HTR-8/SVneo (cell line): ENCODE measurements at places on chromosomes 6 and 20.
A peak's percentile ranks its signal among the peaks of the same experiment; 100 is the strongest.

- DNase-seq: no peak
Observed at GRCh38 chr6:82597201-82597600, 233.6 kb downstream of the TPBG start.

- peak; percentile 64 for DNase-seq
Observed at GRCh38 chr6:46044881-46045617, 29.4 kb upstream of the CLIC5 start.

- DNase-seq: no peak
Observed at GRCh38 chr6:139306291-139306981, 14.6 kb upstream of the TXLNB start.

DNA sequence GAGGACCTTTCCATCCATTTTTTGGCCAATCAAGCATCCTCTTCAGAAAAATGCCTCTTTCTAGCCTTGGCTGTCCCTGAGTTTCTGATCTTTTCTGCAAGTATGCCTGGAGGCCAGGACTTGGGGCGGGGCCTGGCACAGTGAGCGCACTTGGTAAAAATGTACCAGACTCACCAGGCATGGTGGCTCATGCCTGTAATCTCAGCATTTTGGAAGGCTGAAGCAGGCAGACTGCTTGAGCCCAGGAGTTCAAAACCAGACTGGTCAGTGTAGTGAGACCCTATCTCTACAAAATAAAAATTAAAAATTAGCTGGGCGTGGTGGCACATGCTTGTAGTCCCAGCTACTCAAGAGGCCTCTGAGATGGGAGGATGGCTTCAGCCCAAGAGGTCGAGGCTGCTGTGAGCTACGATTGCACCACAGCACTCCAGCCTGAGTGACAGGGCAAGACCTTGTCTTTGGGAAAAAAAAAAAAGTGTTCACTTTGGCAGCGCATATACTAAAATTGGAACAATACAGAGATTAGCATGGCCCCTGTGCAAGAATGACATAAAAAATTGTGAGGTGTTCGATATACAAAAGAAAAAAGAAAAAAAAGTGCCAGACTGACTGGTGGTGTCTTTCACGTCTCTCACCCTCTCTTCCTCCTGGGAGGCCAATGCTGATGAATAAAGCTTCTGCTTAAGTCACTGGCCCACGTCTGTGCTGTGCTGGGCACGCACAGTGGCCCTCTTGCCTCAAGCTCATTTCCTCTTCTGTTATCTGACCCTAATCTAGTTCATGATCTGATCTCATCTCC lies 18.1 kb upstream of the SLC9A8 start:
- DNase-seq: no peak

GRCh38 chr6:105373481-105373880 lies 29.4 kb downstream of the PREP start:
- no peak for DNase-seq

GRCh38 chr6:138258991-138259390 lies 40.7 kb upstream of the PBOV1 start:
- no peak for DNase-seq

- DNase-seq: no peak
Observed at GRCh38 chr6:126907996-126908395, 210.5 kb upstream of the RSPO3 start.

GRCh38 chr20:46237227-46237626 lies 71.1 kb downstream of the CDH22 start:
- no peak for DNase-seq

- peak; percentile 95 for DNase-seq
Observed at GRCh38 chr6:116570856-116571682, at the start of gene RWDD1. TSS of gene RWDD1 (plus strand) at chr6:116571504. CDS start at chr6:116571583, 79 bp downstream.

- DNase-seq: no peak
Observed at GRCh38 chr20:21681234-21681921, 24.1 kb upstream of the PAX1 start.

DNA sequence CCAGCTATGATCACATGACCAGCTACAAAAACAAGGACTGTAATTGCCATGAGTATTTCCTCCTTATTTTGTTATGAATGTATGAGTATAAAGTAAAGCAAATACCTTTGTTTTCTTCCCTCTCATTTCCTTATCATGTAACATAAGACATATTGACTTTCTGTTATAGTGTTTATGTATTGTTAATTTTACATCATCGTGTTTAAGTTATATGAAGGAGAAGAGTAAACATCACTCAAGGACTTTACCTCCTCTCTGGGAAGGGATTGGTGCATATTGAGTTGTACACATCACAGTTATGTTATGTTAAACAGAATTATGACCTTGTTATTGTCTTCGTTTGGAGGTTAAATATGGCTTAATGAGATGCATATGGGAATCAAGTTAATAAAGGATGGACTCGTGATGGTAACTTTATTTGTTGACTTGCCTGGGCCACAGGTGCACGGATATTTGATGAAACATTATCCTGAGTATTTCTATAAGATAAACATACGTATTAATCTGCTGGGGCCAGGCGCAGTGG lies 57.3 kb upstream of the CNKSR3 start:
- no peak for DNase-seq

DNA sequence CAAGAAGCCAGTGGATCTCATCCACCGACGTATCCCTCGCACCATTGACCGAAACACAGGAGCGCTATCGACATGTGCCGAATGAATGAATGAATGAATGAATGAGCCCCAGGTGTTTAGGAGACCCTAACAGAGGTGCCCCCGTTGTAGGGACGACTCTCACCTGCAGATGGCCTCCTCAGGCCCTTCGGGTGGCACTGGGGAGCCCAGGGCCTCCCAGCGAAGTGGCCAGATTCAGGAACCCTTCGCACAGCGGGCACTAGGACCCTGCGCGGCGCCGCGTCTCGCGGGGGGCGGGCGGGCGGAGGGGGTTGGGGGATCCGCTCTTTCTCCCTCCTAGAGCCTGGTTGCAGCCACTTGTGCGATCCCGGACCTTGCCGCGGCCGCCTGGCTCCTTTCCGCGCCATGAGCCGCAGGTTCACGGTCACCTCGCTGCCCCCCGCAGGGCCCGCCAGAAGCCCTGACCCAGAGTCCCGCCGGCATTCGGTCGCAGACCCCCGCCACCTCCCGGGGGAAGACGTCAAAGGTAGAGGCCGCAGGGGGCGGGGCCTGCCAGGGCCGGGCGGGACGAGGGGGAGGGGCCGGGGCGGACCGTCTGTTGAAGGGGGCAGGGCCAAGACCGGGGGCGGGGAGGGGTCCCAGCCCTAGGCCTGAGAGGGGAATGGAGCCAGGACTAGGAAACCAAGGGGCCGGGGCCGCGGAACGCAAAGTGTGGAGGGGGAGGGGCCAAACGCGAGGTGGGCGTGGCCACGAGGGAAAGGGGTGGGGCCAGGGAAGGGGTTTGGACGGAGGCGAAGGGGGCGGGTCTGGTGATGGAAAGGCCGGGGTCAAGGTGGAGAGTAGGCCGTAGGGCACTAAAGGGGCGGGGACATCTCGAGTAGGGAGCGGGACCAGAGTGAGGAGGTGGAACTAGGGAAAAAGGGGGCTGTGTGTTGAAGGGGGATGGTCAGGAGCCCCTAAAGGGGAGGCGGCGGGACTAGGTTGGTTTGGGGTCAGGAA lies 7.4 kb upstream of the SLC12A5 start:
- peak; percentile 95 for DNase-seq

DNA sequence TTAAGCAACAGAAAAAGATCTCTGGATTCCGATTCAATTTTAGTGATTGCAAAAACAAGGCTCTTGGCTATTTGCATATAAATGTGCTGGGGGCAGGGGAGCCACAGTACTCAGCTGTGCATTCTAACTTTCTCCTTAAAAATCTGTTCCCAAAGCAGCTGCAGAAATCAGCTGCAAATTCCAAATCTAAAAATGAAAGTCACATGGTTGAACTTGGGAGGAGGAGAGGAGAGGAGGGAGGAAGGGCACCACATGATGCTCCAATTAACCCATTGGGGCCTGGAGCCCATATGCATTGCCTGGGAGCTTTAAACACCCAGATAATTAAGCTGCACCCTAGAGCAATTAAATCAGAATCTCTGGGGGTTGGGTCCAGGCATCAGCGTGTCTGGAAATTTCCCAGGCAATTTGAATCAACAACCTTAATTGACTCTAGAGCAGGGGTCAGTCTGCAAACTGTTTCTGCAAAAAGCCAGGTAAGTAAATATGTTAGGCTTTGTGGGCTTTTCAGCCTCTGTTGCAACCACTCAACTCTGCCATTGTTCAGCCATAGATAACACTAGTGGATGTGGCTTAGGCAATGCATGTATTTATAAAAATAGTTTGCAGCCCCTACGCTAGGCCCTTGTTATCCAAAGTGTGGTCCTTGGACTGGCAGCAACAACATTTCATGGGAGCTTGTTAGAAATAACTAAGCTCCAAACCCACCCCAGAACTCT lies 508.1 kb downstream of the KIF16B start:
- DNase-seq: no peak

DNA sequence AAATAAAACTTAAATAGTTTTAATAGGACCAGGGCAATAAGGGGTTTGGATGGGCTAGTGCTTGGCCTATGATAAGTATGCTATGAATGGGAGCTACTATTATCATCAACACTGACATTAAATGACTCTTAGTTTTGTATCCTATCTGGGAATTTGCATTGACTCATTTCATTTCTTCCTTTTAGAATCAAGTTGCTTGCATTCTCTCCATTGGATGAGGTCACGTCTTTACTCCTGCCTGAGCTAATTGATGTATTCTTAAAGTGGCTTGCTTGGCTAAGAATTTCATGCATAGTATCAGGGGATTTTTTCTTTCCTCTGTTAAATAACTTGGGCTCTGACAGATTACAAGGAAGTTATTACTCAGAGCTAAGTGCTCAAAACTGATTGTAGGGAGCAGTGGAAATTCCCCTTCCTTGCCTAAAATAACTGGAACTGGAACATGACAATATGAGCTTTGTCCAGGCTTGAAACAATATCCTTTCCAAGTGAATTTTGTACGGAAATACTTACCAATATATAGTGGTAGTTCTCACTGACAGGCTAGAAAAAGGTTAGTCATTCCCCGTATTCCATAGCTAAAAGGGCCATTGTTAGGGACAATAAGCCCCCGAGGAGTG lies 169.9 kb downstream of the BCAS1 start:
- DNase-seq: no peak

DNA sequence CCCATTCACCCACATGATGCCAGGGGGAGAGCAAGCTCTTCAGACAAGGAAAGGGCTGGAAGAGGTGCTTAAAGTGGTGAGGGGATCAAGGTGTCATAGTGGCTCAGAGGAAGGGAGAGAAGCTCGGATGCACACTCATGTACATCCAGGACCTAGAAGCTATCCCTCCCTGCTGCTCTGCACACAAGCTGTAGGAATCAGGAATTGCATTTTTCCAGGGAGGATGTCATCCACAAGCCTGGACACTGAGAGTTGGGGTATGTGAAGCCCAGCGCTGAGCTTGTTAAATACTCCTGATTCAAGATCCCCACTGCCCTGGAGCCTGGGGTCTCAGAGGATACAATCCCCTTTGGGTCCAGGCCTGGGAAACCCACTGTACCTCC lies 85.8 kb upstream of the CCDC167 start:
- no peak for DNase-seq

GRCh38 chr6:138374230-138374629 lies 3.5 kb upstream of the SMIM28 start:
- DNase-seq: no peak

GRCh38 chr6:311679-312220 lies 19.5 kb downstream of the DUSP22 start:
- no peak for DNase-seq

DNA sequence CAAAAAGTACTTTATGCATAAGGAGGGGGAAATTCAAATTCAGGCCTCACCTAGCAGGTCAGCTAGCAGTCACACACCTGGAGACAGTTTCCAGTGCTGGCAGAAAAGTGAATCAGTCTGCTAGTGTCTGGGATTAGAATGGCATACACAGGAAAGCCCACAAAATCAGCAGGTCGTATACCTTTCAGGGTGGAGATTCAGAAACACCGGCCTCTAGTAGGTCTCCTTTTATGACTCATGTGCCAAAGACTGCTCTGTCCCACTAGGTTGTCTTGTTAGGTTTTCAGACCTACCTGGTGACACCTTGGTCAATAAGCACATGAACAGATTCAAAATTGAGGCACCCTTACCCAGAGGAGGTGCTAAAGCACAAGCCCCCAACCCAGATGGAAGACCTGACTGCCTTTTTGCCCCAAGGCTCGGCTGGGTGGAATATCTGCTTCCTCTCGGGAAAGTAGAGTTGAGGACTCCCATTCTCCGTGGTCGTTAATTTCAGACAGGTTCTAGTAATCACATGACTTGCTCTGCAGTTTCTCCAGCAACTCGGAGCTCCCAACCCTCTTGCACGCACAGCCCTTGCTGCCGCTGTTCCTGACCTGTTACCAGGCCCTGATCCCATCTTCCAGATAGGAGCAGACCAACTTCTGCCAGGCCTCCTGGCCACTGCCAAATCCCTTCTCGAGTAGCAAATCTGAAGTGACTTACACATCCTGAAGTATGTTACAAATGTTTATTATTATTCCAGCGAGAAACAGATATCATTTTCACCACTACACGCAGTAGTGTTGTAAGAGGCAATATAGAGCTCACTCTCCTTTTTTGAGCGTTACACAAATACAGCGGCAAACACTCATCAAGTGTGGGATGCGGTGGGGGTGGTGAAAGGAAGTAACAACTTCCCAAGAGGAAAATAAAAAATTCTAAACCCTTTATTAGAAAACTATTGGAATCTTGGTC lies 46.6 kb downstream of the AGPAT4 start:
- DNase-seq: no peak

DNA sequence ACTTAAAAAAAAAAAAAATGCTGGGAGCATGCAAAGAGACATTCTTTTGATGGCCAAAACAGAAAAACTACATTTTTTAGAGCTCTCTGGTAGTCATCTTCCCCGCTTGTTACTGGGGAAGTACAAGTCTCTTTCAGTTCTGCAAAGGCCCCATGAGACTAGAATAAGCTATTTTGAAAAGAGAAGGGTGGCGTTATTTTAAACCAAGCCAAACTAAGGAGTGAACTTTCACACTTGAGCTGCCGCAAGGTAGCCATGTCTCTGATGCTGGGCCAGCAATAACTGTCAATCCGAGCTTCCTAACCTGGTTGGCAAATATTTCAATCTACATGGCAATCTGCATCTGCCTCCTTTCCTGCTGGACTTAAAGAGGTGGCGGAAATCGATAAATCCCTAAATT lies 96.7 kb downstream of the L3MBTL3 start:
- DNase-seq: no peak

DNA sequence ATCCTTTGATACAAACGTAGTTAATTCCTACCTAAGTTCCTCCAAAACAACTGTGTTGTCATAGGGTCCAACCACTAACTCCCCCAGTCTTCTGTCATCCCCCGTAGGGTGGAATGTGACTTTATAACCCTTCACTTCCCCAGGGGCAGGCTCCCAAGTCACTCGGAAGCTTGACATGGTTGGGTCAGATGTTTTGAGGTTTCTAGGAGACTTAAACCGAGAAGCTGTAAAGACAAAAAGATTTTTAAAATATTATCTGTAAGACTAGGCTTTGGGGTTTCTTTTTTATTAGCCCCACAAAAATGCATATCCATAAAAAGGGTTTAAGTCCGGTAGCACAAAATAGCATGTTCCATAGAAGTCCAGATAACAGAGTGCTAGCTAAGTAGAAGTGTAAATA lies 50.2 kb downstream of the COL12A1 start:
- peak; percentile 12 for DNase-seq

- DNase-seq: no peak
Observed at GRCh38 chr20:14223806-14224205, 113.6 kb downstream of the FLRT3 start.
